PC-3 (cell line): ENCODE measurements at places on chromosomes 7 and 10. TPM values are rescaled to one million over a fixed set of nuclear protein-coding genes. Genes with fewer than 3 reads are reported as not detected.

- no peak for DNase-seq
- peaks cover 24% of the 10 kb centered on the region for H3K27me3 ChIP-seq
- peaks cover 5% of the 10 kb centered on the region; the same call in 1 of the 2 replicates for H3K4me1 ChIP-seq
- no peaks in the 10 kb centered on the region for H3K36me3 ChIP-seq
- no peak overlapping the region for H3K4me3 ChIP-seq
- H3K27ac ChIP-seq, result no peak overlapping the region
These were observed 2.1 kb upstream of the LRMDA start for GRCh38 chr10:75429159-75429827.

- no peak overlapping the region for H3K27ac ChIP-seq
- no peaks in the 10 kb centered on the region for H3K4me1 ChIP-seq
- H3K36me3 ChIP-seq, result no peaks in the 10 kb centered on the region
- H3K27me3 ChIP-seq, result no peaks in the 10 kb centered on the region
- no peak overlapping the region for H3K4me3 ChIP-seq
These were observed 25.4 kb downstream of the AMZ1 start for GRCh38 chr7:2713370-2713769.

Gene HK1
- total RNA-seq, result 189 and 208 TPM in 2 replicates

- H3K27me3 ChIP-seq, result no peaks in the 10 kb centered on the region
- H3K4me3 ChIP-seq, result no peak overlapping the region
- 0 out of 2 replicates have a peak, but pooled peaks cover 2% of the 10 kb centered on the region for H3K4me1 ChIP-seq
- H3K27ac ChIP-seq, result no peak overlapping the region
- peak; percentile 22 for DNase-seq
These were observed 5.2 kb downstream of the LGI1 start for GRCh38 chr10:93762979-93763391.
